ENCODE measurements at places on chromosomes 16 and 17. TPM values are rescaled to one million over a fixed set of nuclear protein-coding genes. Genes with fewer than 3 reads are reported as not detected.

DNA sequence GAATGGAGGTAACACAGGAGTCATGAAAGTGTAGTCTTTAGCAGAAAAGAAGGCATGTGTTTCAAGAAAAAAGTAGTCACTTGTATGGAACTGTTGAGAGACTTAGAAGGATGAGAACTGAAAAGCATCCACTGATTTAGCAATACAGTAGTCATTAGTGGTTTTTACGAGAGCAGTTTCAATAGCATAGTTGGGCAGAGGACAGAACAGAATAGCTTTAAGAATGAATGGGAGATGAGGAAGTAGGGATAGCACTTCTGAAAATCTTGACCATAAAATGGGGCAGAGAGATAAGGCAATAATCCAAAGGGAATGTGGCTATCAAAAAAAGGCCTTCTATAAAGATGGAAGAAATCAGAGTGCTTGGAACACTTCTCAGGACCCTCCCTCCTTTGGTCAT is 64.8 kb upstream of the C17orf78 start:
- no peak for DNase-seq

GRCh38 chr17:67689534-67690177 is 28.1 kb upstream of the NOL11 start:
- peak; percentile 75 for DNase-seq

GRCh38 chr16:58031016-58031800 is 5.7 kb downstream of the MMP15 start:
- no peak for DNase-seq

- DNase-seq = no peak
Observed at GRCh38 chr16:52740766-52741165, 193.8 kb upstream of the TOX3 start.

GRCh38 chr16:23410176-23410575 is 42.8 kb downstream of the COG7 start:
- DNase-seq = no peak

GPS1 gene
- 86.6 TPM for total RNA-seq

Data from neural progenitor cell (in vitro differentiated cells).